Pulmonary artery endothelial cell (primary cell): ENCODE measurements at places on chromosomes 11 and 22. TPM values are rescaled to one million over a fixed set of nuclear protein-coding genes. Genes with fewer than 3 reads are reported as not detected.

SLC25A17 gene
- total RNA-seq = 14.7 and 16.6 TPM in 2 replicates

CXCR5 gene
- not detected in 2 replicates for total RNA-seq

PRR5 gene
- total RNA-seq = 0.46 and 2.2 TPM in 2 replicates

C11orf21 gene
- not detected in 2 replicates for total RNA-seq

MYBPC3 gene
- not detected in 2 replicates for total RNA-seq

SCARF2 gene
- total RNA-seq = 9.1 and 15.8 TPM in 2 replicates

TRIM48 gene
- not detected in 2 replicates for total RNA-seq

OR4C5 gene
- not detected in 2 replicates for total RNA-seq

RASD2 gene
- not detected in 2 replicates for total RNA-seq
